ENCODE measurements at places on chromosomes 3 and 15.

- no peak for DNase-seq
These were observed 354.4 kb upstream of the PROK2 start for GRCh38 chr3:72139316-72139715.

- no peak for DNase-seq
These were observed 132.6 kb upstream of the CTDSPL start for GRCh38 chr3:37729119-37729518.

- DNase-seq: no peak
These were observed 41.2 kb downstream of the SNRK start for GRCh38 chr3:43327582-43327979.

- DNase-seq: no peak
These were observed 500.6 kb upstream of the MCTP2 start for GRCh38 chr15:93730724-93731123.

- peak; percentile 39 for DNase-seq
These were observed 96.1 kb upstream of the RASGRP1 start for GRCh38 chr15:38660738-38661137.

DNA sequence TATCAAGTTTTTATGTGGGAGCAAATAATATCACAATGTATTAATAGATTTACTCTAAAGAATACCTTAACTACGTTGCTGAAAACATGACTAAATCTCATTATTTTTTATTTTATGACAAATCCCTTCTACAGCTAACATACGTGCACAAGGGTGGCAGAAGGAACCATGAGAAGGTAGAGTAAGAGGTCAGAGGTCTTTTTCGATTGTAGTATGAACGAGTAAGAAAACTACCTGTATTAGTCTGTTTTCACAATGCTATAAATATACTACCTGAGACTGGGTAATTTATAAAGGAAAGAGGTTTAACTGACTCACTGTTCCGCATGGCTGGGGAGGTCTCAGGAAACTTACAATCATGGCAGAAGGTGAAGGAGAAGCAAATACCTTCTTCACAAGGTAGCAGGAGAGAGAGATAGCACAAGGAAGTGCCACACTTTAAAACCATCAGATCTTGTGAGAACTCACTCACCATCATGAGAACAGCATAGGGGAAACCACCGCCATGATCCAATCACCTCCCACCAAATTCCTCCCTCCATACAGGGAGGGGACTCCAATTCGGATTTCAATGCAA lies 95.3 kb downstream of the SUCLG2 start:
- no peak for DNase-seq

DNA sequence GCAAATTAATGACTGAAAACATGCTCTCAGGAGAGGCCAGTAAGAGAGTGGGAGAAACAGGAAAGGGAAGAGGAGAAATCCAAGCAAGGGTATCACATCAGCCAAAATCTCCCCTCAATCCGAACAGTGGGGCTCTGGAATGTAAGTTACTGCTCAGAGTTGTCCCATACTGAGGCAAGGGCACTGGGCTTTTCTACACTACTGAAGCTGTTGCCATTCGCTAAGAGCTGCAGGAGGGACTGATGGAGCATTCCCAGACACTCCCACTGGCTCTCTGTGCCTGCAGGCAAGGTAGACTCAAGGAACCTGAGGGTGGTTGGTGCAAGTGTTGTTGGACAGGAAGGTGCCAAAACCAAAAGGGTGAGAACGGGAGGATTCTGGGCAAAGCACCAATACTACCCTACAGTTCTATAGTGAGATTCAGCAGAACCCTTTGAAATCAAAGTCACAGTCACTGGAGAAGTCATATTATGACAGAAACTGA lies 46.1 kb downstream of the NEK10 start:
- DNase-seq: no peak

DNA sequence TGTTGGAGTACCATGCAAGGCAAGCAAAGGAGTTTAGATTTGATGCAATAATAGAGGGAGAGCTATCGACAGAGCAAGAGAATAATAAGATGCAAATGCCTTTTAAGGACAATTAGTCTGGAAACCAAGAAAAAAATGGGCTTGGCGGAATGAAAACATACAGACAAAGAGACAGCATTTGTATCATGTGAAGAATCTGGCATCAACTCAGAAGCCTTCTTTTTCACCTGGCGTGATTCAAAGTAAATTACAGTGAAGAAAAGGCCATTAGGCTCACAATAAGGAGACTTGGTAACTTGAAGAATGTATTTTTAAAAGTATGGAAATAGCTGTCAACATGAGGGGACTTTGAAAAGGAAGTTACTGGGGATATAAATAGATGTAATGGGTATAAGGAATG lies 521.2 kb upstream of the GOLIM4 start:
- no peak for DNase-seq

DNA sequence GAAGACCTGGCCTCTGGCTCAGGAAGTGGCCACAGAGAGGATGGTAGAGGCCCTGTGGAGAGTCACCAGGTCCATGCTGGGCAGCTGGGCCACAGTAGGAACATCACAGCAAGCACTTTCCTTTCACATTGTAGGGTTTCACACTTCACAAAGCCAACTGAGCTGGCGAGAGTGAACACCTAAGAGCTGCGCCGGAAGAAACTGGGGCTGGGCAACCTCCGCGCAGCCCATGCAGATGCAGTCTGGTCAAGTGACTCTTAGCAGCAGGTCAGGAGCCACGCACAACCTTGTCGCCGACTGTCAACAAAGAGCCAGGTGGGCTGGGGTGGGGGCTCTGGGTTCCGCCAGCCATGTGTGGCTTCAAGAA lies 15.3 kb upstream of the SHISA5 start:
- no peak for DNase-seq
